ENCODE measurements at places on chromosomes 1 and 21.
A peak's percentile ranks its signal among the peaks of the same experiment; 100 is the strongest.

GRCh38 chr1:47938520-47938919, 58.7 kb downstream of the TRABD2B start:
- no peak for DNase-seq

- DNase-seq, result peak; percentile 58
Observed at GRCh38 chr1:169081503-169082123, 24.9 kb upstream of the ATP1B1 start.

DNA sequence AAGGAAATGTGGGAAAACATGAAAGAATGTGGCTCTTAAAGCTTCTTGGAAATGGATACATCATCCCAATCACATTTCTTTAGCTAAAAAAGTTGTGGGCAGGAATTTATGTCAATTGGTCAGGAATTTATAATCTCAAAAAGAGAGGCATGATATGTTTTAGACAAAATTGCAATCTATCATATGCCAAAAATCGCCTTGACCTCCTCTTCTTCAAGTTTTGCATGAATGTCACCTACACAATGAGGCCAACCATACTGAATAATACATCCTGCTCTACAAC, 42.4 kb downstream of the ATP6V1G3 start:
- DNase-seq, result no peak

- DNase-seq, result peak; percentile 5
Observed at GRCh38 chr1:224052772-224053171, 61.1 kb upstream of the FBXO28 start.

DNA sequence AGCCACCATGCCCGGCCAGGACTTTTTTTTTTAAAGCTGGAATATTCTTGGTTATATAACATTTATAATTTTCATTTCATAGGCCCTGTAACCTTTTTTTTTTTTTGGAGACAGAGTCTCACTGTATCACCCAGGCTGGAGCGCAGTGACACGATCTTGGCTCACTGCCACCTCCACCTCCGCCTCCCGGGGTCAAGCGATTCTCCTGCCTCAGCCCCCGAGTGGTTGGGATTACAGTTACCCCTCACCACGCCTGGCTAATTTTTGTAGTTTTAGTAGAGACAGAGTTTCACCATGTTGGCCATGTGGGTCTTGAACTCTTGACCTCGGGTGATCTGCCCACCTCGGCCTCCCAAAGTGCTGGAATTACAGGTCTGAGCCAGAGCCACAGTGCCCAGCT, 12.6 kb downstream of the ZYG11B start:
- no peak for DNase-seq
